NCI-H345 (cell line): ENCODE measurements at places on chromosomes 5 and 9.

DNA sequence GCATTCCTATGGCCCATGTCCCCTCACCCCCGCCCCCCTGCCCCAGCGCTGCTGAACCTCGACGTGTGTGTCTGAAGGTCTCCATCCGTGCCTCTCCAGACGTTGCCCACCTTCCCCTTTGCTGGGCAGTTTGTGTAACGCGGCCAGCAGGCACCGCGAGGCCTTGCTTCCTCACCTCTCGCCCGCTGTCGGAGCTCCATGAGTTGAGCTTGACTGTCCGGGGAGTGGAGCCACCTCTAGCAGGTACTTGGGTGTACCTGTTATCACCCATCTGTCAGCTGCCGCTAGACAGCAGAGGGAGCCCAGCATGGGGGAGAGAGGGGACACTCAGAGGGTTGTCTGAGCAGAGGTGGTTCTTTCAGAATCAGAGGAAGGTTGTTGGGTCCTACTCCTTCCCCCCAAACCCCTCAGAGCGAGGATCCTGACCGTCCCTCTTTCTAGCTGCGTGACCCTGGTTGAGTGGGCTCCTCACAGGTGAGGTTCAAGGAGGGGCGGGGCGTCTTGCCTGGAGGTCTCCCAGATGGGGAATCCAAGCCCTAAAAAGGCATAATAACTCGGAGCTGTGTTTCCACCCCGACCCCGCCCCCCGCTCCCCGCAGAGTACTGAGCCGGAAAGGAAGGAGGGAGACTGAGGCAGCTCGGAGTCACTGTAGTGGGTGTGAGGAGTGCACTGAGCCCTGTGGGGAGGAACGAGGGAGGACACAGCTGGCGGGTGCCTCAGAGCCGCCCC, 184.7 kb downstream of the C9orf50 start:
- no peak for DNase-seq

GRCh38 chr5:122921826-122922225, 76.4 kb downstream of the SNX24 start:
- no peak for DNase-seq

DNA sequence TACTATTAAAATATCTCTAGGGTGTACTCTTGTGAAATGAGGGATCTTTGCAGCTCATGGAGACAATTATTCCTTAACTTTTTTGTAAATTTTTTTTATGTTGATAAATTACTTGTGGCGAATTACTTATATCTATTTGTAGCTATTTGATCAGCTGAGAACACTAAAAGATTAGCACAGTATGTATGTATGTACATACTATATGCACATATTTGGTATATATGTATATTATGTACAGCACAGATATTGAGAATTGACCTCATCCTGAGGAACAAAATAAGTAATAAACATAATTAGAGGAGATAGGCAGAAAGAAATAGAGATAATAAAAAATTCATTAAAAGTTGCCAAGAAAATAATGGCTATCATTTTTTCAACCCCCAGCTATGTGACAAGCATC, 11.8 kb downstream of the CDKN2A start:
- DNase-seq = no peak

DNA sequence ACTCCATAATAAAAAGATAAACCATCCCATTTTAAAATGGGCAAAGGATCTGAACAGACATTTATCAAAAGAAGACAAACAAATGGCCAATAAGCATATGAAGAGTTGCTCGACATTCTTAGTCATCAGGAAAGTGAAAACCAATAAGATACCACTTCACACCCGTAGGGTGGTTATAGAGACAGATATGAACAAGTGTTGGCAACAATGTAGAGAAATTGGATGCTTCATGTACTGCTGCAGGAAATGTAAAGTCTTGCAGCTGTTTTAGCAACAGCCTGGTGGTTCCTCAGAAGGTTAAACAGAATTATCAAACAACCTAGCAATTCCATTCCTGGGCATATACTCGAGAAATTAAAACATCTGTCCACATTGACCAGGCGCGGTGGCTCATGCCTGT, 42.5 kb downstream of the GTF3C4 start:
- no peak for DNase-seq

DNA sequence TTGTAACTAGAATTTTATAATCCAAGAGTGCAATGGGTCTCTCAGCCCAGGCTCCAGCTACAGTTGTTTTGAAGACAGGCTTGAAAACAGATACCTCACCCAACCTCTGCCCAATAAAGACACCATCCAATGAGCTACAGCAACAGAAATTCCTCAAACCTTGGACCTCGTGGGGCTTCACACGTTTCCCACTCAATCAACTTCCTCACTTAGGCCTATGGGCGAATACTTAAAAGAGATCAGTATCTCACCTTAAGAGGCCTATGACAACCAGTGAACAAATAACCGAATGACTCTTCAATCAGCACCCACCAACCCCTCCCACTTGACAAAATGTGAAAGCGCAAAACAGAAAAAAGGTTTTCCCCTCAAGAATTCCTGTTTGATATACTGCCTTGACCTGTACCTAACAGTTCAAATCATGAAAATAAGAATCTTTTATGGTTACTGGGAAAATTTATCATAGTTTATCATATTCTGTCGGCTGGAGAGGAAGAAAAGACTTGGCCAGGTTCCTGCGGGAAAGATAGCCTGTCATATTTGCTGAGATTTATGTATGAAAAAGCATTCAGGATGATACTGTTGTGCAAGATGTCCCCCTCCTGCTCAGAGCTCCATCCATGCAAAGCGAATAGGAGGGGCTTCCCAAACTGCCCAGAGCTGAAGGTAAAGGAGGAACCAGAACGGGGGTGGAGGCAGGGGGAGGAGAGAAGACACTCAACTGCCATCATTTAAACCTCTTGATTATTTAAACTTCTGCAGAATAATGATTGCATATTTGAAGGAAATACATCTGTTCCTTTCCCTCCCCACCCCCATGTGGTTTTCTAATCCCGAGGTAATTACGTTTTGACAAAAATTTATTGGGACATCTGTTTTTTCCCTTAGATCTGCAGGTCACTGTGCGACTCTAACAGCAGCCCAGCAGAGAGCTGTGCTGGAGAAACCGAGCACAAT, 256.3 kb downstream of the NFIB start:
- DNase-seq = no peak

- DNase-seq = no peak
These were observed 382.3 kb upstream of the SLC30A5 start for GRCh38 chr5:68711293-68712200.

- DNase-seq = no peak
These were observed 172.8 kb downstream of the APBA1 start for GRCh38 chr9:69499407-69499806.

- DNase-seq = no peak
These were observed 73.2 kb downstream of the PIK3R1 start for GRCh38 chr5:68288707-68289134.

DNA sequence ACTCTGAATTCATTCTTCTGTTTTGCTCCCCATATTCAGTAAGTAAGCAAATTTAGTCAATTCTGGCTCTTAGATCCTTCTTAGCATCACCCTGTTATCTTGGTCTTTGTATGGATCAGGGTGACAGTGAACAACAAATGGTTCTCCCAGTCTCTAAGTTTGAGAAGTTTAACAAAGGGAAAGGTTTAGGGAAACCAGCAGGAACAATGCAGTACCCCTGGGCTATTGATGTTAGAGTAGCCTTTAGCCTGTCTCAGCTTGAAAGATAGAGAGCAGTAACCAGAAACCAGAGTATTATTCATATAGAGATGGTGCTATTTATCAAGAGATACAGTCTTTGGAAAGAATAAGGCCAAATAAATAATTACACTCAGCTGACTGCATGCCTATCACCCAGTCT, 241.8 kb downstream of the CDH12 start:
- DNase-seq = no peak

DNA sequence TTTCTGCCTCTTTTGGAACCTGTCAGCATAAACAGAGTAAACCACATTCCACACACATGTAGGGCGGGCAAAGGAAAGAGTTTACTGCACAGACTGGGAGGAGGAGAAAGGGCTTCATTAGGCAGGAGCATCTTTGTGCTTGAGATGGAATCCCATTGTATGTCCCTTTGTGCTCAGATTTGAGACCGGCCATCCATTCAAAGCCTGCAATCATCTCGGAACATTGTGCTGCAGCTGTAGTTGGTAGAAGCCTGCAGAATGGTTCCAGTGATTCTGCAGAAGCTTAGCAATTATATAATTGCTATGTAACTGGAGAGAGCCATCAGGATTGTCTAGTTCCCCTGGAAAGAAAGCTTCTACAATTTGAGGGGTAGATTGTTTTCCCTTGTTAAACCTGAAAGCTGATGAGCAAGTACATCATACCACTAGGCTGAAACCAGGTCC, 16.5 kb downstream of the ZNF462 start:
- DNase-seq = no peak

GRCh38 chr9:79565245-79565644, 6.5 kb upstream of the TLE4 start:
- DNase-seq = no peak

- DNase-seq = no peak
These were observed 3.8 kb upstream of the CTNNAL1 start for GRCh38 chr9:109017061-109017460.

GRCh38 chr5:6578676-6579343, 54.0 kb downstream of the NSUN2 start:
- no peak for DNase-seq

- no peak for DNase-seq
These were observed 457.7 kb downstream of the BNC2 start for GRCh38 chr9:16412740-16413139.
